ENCODE measurements at places on chromosomes 4 and X. TPM values are rescaled to one million over a fixed set of nuclear protein-coding genes. Genes with fewer than 3 reads are reported as not detected.

DNA sequence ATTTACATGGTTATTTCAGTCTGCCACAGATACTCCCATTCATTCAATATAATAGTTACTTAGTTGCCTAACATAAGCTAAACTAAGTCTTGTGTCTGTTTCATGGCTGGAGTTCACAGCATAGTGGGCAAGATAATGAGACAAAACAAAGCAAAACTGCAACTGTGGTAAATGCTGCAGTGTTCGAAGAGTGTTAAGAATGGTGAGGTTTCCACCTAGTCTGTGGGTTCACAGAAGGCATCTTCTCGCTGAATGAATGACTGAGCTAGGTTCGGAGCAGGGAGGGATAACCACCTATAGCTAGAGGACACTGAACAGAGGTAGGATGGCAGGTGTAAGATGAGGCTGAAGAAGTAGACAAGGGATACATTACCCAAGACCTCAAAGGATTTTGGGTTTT, 171.0 kb downstream of the FBXW7 start:
- DNase-seq: no peak

GRCh38 chrX:113274345-113274744, 433.7 kb upstream of the AMOT start:
- DNase-seq: no peak

DNA sequence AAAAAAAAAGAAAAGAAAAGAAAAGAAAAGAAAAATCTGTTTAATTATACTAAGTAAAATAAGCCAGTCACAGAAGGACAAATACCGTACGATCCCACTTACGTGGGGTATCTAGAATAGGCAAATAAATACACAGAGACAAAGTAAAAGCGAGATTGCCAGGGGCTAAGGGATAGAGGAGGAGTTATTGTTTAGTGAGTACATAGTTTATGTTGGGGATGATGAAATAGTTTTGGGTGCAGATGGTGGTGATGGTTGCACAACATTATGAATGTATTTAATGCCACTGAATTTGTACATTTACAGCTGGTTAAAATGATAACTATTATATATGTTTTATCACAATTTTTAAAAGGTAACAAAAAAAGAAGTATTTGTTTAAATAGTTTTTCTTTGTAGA, 7.1 kb downstream of the CA5B start:
- DNase-seq: no peak

- no peak for DNase-seq
These were observed 43.0 kb downstream of the CXCL1 start for GRCh38 chr4:73912191-73912590.

DNA sequence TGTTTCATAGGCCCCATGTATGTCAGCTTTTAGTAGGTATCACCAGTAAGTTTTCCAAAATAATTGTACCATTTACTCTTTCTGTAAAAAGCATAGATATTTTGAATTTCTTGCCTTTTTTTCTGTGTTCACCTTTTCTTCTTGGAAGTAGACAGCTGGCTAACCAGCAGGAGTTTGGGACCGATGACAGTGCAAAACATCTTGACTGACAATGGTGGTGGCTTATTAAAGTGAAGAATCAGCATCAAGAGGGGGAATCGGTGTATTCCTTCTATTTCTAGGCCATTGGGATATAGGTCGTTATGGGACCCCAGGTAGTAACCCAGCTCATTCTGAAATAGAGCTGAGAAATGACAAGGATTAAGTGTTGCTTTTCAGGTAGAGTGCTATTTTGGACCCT, 3.2 kb downstream of the CEP44 start:
- DNase-seq: no peak

DNA sequence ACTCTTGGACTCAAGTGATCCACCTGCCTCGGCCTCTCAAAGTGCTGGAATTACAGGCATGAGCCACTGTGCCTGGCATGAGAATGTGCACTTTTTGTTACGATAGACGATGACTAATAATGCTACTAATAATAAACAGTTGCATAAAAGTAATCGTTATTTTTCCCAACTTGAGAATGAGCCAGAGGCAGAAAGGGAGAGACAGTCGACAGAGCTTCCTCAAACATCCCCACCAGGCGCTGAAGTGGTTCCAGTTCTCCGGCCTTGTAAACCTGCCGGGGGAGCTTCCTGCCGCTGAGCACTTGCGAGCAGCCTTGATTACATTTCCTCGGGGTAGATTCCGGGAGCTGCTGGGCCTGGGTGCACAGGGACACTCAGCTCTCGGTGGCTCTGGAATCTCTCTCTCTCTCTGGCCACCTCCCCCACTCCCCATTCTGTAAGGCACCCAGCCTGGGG, 8.9 kb upstream of the HTRA3 start:
- no peak for DNase-seq

- no peak for DNase-seq
These were observed 36.9 kb downstream of the ANXA10 start for GRCh38 chr4:168129046-168129772.

DNA sequence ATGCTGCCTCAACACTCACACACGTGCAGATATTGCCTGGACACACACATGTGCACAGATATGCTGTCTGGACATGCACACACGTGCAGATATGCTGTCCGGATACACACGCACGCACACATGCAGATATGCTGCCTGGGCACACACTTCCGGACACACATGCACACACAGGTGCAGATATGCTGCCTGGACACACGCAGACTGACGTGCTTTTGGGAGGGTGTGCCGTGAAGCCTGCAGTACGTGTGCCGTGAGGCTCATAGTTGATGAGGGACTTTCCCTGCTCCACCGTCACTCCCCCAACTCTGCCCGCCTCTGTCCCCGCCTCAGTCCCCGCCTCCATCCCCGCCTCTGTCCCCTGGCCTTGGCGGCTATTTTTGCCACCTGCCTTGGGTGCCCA, 14.7 kb downstream of the FGFRL1 start:
- peak; percentile 46 for DNase-seq

- DNase-seq: no peak
These were observed 146.4 kb downstream of the PCDH19 start for GRCh38 chrX:100263650-100264049.

DNA sequence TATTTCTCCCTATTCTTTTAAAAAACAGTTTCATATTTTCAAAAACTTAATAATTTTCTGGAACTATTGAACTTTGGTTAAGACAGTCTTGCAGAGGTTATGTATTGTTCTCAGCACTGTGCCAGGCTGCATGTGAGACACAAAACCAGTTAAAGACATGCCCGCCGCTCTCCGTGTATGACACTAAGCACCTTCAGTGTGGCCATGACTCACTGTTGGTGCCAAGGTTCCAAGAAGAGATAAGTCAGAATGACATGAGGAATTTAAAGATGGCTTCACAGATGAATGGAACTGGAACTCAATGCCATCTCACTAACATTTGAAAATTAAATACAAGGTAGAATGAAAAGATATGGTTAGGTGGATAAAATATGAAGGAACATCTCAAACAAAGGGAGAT, 525.5 kb upstream of the ZFP42 start:
- no peak for DNase-seq

DNA sequence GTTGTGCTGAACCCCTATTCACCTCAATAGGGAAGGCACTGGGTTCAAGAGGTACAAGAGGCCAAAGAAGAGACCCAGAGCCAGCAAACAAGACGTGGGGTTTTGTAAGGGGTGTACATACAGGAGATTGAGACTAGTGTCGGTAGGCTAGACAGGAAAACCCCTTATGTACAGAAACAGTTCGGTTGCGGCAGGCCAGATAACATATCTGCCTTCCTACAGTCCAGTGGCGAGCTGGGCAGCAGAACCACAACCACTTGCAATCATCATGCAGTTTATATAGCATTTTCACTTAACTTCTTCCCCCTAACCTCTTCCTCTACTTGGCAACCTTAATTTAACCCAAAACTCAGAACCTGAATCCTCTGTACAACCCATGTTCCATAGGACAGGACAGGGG, 422.2 kb downstream of the PDHA2 start:
- DNase-seq: no peak

GRCh38 chrX:17567187-17567586, 170.1 kb upstream of the SCML1 start:
- DNase-seq: no peak

- DNase-seq: no peak
These were observed 67.3 kb downstream of the ASB9 start for GRCh38 chrX:15202454-15203177.

ZCCHC18 gene
- 2.2 TPM for total RNA-seq

SHROOM2 gene
- total RNA-seq: not detected
